ENCODE measurements at places on chromosomes 5 and 9.
A peak's percentile ranks its signal among the peaks of the same experiment; 100 is the strongest.

- no peak for DNase-seq
Measured at GRCh38 chr9:124855566-124855943, 2.3 kb downstream of the WDR38 start.

- no peak for DNase-seq
Measured at GRCh38 chr9:111662576-111663300, 1.3 kb downstream of the GNG10 start.

DNA sequence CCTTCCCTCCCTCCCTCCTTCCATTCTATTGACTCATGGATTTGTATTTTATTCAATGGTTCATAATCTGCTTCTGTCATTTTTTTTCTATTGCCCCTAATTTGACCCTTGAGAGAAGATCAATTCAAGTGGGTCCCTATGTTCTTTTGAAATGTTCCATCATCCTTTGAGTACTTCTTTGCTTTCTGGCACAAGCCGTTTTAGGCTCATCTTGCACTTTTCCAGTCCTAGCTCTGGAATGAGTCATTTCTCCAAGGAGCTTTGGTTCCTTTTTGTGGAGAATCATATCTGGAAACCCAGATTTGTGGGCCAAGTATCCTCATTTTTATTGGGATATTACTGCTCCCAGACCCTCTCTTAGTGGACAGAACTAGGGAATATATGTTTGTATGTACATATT lies 126.8 kb upstream of the PTPN3 start:
- no peak for DNase-seq

DNA sequence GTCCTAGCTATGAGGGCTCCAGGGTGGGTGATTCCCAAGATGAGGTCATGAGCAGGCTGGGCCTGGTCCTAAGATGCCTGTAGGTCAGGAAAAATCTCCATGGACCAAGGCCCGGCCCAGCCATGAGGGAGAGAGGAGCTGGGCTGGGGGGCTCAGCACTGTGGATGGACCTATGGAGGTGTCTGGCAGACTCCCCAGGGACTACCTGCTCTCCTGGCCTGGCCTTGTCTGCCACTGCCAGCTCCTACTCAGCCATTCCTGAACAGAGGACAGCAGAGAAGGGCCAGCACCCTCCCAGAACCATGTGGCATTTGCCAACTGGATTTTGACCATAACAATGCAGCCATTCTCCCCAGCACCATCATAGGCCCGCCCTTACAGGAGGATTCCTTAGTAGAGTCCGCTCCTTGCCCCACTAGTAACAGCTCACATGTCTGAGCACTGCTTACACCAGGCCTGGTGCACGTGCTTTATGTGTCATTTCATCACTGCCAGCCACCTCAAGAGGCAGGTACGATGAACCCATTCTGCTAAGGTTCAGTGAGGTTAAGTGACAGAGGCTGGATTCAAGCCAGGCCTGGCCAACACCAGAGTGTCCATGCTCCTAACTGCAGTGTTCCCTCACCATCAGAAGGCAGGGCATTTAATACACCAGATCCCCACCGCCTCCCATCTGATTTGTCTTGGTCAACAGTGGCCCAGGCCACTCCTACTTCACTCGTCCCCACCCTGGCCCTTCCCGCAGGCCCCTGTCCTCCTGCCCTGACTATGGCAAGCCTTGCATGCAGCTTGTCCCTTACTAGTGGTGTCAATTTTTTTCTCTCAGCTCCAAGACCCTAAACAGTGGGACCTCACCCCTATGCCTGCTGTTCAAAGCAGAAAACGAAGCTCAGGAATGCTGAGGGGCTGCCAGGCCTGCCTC lies 669 bp downstream of the IL13 start:
- no peak for DNase-seq

DNA sequence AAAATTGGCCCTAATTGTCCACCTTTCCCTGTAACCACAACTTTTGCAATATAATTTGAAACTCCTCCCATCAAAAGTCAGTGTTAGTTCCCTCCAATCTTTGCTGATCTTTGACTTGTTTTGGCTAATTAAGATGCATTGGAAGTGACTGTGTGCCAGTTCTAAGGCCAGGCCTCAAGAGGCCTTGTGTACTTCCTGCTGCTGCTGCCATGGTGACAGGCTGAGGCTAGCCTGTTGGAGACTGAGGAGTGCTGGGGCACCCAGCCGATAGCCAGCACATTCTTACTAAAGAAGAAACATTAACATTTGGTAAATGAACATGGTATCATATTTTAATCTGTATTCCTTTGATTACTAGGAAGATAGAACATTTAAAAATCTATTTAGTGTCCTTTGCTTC lies 86.5 kb downstream of the SREK1 start:
- no peak for DNase-seq

DNA sequence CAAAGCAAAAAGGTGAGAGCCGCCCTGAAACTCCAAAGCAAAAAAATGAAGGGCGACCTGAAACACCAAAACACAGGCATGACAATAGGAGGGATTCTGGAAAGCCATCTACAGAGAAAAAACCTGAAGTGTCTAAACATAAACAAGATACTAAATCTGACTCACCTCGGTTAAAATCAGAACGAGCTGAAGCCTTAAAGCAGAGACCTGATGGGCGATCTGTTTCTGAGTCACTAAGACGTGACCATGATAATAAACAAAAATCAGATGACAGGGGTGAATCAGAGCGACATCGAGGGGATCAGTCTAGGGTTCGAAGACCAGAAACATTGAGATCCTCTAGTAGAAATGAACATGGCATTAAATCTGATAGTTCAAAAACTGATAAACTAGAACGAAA lies 108.8 kb downstream of the NIPBL start:
- DNase-seq = no peak

- no peak for DNase-seq
Measured at GRCh38 chr9:110189559-110190320, 18.2 kb downstream of the C9orf152 start.

GRCh38 chr9:4530375-4530774 lies 40.1 kb downstream of the SLC1A1 start:
- DNase-seq = no peak

DNA sequence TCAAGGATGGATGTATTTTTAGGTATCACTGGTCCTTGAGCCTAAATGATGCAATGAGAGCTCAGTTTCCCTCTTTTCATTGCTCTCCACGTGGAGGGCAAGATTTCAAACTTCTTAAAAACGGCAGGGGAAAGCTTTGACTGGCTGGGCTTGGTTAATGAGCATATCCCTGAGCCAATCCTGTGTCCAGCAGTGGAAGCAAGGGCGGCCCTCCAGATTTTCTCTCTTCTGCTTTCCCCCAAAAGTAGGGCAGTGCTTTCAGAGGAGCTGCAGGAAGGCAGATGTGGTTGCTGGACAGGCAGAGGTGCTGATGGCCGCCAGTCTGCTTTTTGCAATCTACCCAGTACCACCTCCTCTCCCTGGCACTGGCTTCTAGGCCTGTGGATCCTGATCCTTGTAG lies 30.0 kb upstream of the TBC1D2 start:
- DNase-seq = no peak

DNA sequence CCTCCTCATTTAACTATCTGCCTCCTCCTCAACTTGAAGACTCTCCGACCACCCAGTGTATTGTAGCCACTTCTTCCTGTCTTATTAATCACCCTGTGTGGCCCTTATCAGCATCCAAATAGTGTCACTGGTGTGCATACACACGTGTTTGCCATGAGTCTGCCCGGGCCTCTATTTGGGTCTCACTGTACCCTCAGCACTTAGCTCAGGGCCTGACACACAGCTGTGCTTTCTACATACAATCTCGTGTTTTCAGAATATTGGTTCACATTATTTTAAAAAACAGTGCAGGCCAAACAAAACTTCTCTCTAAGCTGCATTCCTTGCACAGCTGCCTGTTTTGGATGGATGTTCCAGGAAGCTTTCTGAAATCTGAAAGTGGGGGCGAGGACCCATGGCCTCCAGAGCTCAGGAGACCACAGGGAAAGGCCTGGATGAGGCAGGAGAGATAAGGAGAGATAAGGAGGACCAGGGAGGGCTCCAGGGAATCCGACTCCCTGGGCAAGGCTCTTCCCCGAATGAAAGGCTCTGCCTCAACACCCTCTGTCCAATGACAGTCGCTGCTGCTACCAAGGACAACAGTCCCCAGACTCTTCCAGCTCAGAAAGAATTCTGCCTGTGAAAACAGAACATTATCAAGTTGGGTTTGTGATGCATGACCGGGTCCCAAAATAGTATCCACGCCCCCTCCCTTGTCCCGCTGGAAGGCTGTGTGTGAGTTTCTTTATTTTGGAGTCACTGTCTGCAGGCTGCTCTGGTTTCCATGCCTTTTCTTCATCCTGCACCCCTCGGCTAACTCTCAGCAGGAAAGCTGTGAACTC lies 255.6 kb downstream of the NSG2 start:
- DNase-seq = no peak

DNA sequence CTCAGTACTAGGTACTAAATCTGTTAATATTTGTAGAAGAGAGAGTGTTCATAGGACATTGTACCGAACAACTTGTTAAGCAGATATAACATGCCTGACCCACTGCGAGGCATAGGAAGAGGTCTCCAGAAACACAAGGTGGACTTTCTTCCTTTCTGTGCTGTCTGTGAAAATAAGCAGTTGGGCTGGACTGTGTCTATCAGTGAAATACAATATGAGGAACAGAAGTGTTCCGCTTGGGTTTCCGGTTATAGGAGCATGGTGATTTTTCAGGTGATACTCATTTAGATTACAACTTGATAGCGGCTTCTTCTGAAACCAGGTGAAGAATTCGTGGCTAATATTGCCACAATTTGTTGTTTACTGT lies 60.9 kb upstream of the TLR4 start:
- DNase-seq = no peak

GRCh38 chr5:171580502-171581265 lies 161.2 kb downstream of the FGF18 start:
- DNase-seq = no peak

DNA sequence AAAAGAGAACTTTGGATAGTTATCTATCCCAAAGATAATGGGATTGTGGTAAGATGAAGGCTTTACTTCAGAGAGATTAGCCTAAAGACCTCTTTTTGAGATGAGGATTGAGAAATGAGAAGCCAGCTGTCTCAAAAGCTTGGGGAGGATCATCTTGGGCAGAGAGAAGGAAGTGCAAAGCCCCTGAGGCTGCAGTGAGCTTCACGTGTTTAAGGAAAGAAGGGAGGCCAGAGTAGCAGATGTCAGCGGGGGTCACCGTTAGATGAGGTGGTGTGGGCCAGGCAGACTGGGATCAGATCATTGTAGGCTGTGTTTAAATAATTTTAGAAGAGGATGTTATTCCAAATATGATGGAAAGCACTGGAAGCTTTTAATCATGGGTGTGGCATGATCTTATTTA lies 270.1 kb downstream of the ARHGEF28 start:
- no peak for DNase-seq

DNA sequence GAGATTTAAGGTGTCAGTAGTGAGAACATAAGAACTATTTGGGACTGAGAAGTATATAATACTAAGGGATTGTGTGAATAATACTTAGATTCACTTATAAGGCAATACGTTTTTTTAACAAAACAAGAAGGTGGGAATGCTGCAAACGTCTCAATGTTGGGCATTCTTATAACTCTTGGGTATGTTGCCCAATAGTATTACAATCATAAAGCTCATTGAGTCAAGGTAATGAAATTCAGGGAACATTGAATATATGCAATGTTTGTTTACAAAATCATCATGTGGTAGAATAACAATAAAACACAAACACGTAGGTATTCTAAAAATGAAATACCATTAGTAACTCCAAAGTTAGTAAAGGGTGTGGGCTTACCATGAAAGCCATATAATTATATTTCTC lies 400.7 kb downstream of the KIAA0825 start:
- peak; percentile 37 for DNase-seq

GRCh38 chr5:34030048-34030447 lies 13.0 kb downstream of the C1QTNF3 start:
- no peak for DNase-seq

DNA sequence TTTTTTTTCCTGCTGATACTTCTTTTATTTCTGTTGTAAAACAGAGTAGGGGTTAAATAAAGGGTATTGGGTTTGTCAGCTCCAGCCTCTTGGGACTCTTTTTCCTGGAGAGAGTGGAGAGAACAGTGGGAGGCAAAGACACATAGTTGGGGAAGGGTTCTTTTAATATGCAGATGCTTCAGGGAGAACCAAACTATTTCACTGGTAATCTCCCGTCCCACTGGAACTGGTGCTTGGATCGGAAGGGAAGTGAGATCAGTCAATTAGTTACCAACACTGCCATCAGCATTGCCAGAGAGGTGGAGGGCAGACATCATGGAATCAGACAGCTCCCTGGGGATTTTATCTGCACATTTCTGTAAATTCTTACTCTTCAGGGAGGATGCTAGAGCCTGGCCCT lies 47.6 kb upstream of the ELOVL7 start:
- DNase-seq = no peak

DNA sequence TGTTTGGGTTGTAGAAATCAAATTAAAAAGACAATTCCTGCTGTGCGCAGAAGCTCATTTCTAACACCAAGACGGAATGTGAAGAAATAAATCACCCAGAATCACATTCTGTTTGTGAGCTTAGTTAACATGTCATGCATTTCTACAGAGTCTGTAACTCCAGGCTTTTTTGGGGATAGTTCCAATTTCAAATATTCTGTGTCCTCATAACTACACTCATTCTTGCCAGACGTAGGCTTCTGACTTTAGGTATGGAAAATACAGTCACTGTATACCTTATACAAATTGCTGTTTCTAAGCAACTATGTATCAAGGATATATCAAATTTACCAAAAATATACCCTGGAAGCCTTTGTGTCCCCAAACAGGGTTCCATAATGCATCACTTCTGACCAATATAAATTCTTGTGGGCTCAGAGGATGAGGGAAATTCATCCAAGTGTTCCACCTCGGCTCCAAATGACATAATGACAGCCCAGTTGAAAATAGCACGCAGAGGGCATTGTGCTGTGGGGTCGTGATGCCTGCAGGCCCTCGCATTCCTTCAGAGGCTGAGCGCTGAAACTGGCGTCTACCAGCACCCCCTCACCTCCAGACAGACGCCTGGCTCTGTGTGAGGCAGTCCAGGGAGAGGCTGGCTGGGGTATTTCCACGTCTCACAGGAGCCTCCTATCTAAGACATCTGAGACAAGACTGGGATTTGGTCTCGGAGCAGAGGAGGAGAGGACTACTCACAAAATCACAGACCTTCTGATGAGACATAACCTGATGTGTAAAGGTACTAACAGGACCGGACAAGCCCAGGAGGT lies 79.8 kb downstream of the KLF4 start:
- DNase-seq = no peak

DNA sequence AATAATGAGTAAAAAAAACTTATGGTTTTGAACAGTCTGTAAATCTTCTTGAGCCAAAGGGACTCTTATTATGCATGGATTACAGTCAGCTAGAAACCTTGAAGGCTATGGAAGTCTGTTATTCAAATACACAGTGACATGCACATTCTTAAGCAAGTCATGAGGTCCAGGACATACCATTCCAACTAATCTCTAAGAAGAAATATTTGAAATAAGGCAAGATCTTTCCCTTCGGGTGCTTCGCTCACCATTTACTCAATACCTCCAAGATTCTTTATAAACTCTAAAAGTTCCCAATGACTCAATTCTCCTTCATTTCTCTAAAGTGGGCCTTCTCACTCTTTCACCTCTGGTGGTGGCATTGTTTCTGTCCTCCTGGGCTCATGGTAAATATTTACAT lies 811.0 kb downstream of the NR2F1-AS1 start:
- DNase-seq = peak; percentile 13

Data from GM04503 (cell line).